ENCODE measurements at places on chromosomes 7 and 10.

DNA sequence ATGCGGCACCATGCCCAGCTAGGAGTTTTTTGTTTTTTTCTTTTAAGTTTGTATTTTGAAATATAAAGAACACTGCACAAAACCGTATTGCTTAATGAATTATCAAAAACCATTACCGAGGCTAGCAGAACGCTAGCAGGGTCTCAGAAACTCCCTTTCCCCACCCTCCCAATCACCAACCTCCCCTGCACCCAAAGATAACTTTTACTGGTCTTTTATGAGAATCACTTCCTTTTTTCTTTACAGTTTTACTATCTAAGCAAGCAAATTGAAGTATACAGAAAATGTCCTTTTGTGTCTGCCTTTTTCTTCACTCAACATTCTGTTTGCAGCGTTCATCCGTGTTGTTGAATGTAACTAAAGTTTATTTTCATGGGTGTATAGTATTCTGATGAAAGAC is 13.4 kb downstream of the HIP1 start:
- DNase-seq, result no peak

DNA sequence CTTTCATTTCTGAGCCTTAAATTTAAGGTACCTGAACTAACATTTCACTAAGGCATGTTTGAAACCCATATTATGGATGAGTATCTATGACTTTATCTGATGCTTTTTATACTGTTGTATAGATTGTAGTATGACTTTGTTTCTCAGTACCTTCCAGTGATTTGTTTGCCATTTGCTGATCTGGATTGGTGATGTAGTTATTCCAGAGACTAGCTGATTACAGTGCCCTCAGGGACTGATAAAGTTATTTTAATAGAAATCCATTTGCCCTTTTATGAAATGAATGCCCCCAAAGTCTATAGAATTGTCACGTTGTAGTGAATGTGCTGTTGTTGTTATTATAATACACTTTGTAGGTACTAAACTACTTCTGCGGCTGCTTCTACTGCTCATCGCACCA is 385.4 kb upstream of the LRGUK start:
- DNase-seq, result no peak

GRCh38 chr10:96257944-96258343 is 13.4 kb downstream of the BLNK start:
- no peak for DNase-seq

DNA sequence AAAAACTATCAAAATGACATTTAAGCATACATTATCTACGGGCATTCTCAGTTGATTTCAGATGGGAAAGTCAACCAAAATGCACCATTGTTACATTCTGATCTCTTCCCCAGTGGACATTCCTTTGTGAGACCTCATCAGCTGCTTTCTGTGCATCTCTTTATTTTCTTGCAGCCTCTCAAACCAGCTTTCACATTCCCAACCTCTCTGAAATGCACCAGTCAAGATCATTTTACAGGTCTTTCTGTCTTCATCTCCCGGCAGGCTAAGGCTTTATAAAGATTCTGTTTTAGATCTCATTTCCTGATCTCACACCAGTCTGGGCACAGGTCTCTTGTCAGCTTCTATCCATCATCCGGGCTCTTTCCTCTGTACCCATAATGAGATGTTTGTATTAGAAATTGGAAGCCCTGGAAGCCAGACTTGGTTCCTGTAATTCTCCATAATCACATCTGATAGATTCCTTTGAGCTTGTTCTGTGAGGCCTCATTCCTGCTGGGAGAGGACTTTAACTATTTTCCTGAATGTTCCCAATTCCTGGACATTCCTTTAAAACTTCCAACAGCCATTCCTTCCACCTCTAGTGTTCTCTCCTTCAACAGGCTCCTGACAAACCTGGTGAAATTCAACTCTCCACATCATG is 44.3 kb upstream of the ARL4A start:
- no peak for DNase-seq

DNA sequence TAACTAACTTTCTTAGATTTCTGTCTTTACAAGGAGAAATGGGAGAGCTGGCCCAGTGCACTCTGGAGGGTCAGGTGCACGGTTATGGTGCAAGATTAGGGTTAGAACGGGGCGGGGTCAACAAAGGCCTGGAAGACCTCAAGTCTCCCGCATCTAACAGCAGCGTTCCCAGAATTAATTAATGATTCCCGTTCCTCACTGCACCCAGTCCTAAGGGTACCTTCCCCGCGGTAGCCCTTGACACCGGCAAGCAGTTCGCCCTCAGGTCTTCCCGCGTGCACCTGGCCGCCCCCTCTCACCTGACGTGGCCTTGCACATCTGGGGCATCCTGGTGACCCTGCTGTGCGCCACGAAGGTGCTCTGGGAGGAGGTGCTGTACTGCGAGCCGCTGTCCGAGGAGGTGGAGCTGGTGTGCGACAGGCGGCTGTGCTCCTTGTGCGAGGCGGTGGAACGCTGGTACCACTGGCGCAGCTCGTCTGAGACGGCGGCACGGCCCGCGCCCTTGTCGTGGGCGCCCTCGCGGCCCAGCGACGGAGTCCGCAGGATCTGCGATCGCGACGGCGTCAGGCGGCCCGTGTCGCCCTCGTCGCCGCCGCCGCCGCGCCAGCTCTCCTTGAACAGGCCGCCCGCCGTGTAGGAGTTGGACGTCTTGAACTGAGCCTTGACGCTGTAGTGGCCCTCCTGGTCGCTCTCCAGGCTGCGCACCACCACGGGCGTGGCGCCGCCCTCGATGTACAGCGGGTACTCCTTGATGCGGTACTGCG is 69.8 kb downstream of the PRPF18 start:
- no peak for DNase-seq

DNA sequence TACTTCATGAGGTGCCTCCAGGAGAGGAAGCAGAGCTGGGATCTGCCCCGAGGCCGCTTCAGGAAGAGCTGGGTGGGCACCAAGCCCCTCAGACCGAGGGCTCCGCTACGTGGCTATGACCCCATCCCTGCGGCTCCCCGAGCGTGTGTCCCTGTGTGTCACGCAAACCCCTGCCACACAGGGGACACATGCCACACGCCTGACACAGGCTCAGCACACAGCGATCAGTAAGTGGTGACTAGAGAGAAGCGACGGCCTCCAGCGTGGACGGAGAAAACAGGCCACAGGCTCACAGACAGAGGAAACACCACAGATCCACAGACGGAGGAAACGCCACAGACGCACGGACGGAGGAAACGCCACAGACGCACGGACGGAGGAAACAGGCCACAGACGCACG is 18.5 kb downstream of the DIP2C start:
- DNase-seq, result no peak

DNA sequence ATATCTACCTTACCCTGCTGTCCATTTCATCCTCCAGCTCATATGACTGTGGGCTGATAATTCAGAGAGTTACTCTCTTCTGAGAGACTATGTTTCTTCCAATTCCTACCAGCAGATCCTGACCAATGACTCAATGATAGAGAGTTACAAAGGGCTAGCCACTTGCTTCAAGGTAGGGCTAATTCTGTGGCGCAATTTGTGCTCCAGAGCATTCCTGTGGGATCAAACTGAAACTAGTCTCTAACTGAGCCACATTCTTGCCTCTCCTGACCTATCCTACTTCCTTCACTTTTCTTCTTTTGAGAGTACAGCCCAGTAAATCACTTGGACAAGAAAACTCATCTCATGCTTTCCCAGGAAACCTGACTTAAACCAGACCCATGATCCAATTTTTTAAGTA is 17.9 kb upstream of the ASZ1 start:
- no peak for DNase-seq

GRCh38 chr7:41097501-41097900 is 605.4 kb downstream of the INHBA start:
- DNase-seq, result no peak

- no peak for DNase-seq
Observed at GRCh38 chr10:12252882-12253546, 57.0 kb downstream of the CDC123 start.

DNA sequence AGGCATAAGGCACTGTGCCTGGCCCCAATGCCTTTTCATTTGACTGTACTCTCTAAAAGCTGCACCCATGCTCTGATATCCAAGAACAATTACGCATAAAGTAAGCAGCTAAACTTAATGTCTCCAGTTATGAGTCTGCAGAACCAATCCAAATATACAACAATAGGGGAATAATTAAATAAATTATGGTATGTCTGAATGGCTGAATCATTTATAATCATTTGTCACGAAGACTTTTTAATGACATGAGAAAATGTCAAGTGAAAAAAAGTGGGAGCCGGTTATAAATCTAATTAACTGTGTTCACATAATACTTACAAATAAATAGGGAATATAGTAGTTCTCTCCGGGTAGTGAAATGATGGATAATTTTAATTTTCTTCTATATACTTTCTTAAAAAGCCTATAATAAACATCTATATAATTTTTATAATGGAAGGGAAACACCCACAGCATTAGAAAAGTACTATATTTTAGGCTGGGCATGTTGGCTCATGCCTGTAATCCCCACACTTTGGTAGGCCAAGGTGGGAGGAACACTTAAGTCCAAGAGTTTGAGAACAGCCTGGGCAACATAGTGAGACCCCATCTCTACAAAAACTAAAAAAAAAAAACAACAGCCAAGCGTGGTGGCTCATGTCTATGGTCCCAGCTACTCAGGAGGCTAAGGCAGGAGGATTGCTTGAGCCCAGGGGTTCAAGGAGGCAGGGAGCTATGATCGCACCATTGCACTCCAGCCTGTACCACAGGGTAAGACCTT is 14.2 kb downstream of the SLC37A3 start:
- DNase-seq, result no peak

GRCh38 chr10:27719052-27719451 is 26.6 kb downstream of the MKX start:
- no peak for DNase-seq

DNA sequence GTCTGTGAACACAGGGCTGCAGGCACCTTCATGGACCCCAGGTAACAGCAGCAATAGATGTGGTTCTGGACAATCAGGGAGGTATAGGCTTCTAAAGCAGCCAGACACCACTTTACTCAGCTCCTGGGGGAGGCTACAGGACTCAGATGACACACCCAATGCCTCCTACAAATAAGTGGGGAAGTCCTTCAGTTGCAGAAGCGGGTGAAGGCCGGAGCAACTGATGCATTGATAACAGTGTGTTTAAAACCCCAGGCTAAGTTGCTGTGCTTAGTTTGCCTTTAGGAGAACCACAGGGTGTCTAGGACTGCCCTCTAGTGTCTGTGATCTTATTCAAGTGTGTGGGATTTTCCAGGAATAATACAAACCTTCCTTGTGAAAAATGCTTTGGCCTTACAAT is 5.9 kb upstream of the ITGA8 start:
- peak; percentile 40 for DNase-seq

DNA sequence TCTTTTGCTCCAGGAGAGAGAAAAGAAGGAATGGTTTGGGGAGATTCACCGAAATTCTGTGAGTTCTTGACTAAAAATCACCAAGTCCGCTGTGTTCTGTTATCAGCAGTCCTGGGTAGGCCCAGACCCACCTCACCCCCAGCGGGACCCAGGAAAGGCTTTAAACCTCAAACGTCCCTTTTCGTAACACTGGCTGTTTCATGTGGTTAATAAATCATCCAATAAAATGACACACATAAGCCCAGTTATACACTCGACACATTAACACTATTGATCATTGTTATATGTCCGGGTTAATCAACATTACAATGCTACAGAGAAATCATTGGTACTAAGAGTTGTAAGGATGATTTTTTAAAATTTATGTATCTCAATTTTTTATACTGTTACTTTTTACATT is 25.2 kb downstream of the DIP2C start:
- DNase-seq, result no peak

GRCh38 chr10:17029581-17030271 is 99.9 kb downstream of the CUBN start:
- DNase-seq, result peak; percentile 11

- DNase-seq, result no peak
Observed at GRCh38 chr7:155215576-155216325, 81.9 kb upstream of the INSIG1 start.

DNA sequence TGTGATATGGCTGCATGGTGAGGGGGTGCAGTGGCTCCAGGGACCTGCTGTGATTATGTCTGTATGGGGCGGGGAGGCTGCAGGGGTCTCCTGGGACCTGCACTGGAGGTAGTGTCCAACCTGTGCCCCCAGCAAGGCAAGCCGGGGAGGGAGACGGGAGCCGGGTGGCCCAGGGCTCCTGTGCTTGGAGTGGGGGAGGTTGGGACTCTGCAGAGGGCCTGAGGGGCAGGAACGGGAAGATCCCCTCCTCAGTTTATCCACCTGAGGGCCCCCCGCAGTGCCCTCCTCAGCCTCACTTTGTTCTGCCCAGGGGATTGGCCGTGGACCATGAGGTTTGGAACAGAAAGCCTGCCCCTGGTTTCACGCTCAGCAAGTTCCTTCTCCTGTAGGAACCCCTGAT is 22.8 kb upstream of the PWWP2B start:
- DNase-seq, result no peak

- no peak for DNase-seq
Observed at GRCh38 chr10:132684164-132684891, 101.6 kb downstream of the NKX6-2 start.

- DNase-seq, result no peak
Observed at GRCh38 chr7:84841809-84842208, 345.0 kb downstream of the SEMA3D start.
